H1 (cell line): ENCODE measurements at places on chromosomes 1 and 21. TPM values are rescaled to one million over a fixed set of nuclear protein-coding genes. Genes with fewer than 3 reads are reported as not detected.
A peak's percentile ranks its signal among the peaks of the same experiment; 100 is the strongest.

- DNase-seq, result no peak
Measured at GRCh38 chr1:199510314-199510713, 517.2 kb upstream of the NR5A2 start.

DNA sequence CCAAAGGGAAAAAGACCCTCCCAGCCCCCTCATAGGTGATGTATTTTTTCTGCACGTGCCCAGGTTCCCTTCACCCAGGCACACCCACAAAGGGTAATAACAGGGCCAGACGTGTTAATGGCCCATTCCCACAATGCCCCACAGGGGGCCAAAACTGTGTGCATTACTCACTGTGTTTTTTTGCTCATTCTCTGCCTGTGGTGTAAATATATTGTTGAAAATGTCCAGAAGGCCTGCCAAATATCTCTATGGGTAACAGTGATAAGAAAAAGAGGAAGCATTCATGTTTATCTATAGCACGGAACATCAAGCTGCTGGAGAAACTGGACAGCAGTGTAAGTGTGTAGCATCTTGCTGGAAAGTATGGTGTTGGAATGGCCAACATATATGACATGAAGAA is 21.9 kb downstream of the RHEX start:
- no peak for DNase-seq

DNA sequence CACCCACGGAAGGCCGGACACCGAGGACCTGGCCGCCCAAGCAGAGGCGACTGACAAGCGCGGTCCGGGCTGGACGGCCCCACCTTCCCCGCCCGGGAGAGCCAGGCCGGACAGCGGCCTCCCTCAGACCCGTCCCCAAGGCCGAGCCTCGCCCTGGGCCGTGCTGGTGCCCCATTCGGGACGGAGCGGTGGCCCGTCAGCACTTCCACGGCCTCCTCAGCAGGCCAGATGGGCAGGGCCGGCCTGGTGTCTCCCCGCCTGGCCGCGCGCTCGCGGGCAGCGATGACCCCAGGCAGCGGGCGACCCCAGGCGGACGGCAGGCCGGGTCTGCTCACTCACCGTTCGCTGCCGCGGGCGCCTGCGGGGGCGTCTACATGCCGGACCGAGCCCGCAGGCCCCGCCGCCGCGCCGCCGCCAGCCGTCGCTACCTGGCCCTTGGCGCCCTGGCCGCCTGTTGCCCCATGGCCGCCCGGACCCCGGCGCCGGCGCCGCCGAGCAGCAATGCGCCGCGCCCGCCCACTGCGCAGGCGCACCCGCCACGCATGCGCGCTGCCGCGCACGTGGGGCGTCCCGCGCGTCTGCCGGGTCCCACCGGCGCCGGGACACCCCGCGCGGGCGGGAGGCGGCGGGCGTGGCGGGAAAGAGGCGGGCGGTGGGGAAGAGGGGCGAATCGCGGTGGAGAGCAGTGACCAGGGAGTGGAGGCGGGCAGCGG is at the start of gene NADK:
TSS of gene NADK (minus strand) at position 521 of the 713 bp plus-strand sequence. CDS start 13,064 bp downstream, outside the sequence.
- peak; percentile 79 for DNase-seq

- no peak for DNase-seq
Measured at GRCh38 chr1:10694274-10694632, 102.2 kb downstream of the CASZ1 start.

The DENND2C gene
- 0.96 and 1.8 TPM in 2 replicates for polyA plus RNA-seq

- DNase-seq, result no peak
Measured at GRCh38 chr1:162772571-162773154, 17.8 kb upstream of the HSD17B7 start.

DNA sequence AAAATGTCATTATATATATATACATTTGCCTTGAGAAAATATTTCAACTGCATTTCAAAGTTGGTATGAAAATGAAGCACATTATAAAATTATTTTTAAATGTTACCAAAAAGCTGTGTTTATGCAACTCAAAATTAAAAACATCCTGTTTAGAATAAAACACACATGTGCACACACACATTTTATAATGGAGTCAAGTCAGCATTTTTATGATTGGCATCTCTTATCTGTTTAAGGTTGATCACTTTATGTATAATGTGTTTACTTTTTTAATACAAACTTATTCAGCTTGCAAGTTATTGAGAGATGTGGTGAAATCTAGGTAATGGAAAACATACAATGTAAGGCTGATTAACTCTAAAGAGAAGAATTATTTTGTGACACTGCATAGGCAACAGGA is 80.4 kb downstream of the IFI44 start:
- DNase-seq, result no peak

The DENND2D gene
- polyA plus RNA-seq, result 1.4 and 1.6 TPM in 2 replicates

GRCh38 chr1:8461351-8462110 is 143.6 kb downstream of the SLC45A1 start:
- DNase-seq, result no peak

GRCh38 chr21:32348604-32349332 is 44.0 kb downstream of the URB1 start:
- DNase-seq, result no peak

DNA sequence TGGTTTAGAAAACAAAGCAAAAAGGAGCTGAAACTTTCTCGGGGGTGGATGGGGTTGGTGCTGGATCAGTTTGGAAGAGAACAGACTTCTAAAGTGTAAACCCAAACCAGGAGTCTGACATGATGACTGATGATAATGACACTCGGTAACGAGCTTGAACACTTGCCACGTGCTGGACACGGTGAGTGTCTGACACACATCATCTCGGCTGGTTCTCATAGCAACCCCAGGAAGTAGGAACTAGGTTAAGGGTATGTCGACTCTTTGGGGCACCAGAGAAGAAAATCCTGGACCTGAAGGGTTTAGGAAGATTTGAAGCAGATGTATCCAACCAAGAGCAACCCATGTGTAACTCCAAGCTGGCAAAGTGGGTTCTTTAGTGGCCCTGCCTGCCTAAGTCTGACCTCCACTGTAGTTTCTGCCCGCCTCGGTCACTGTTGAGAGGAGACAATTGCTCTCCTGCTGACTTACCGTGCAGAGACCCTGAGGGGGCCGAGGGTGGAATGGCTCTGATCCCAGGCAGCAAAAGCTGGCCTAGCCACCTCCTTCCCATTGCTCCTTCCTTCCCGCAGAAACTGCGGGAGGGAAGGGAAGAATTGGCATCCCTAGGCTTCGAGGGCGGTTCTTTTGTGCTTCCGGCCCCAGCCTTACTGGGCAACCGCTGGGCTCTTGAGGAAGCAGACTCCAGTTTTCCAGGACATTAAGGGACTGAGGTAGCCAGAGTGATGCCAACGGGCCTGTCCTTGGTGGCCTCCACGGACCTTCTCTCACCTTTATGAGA is 156.0 kb downstream of the TOMM20 start:
- no peak for DNase-seq

- DNase-seq, result no peak
Measured at GRCh38 chr1:208343226-208343625, 99.0 kb upstream of the PLXNA2 start.
